NCI-H2081 (cell line): ENCODE measurements at places on chromosomes 2 and 18.

DNA sequence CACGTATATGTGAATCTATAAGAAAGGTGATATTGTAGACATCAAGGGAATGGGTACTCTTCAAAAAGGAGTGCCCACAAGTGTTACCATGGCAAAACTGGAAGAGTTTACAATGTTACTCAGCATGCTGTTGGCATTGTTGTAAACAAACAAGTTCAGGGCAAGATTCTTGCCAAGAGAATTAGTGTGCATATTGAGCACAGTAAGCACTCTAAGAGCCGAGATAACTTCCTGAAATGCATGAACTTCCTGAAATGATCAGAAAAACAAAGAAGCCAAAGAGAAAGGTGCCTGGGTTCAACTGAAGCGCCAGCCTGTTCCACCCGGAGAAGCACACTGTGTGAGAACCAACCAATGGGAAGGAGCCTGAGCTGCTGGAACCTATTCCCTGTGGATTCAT lies 101.0 kb downstream of the HS6ST1 start:
- DNase-seq: no peak

DNA sequence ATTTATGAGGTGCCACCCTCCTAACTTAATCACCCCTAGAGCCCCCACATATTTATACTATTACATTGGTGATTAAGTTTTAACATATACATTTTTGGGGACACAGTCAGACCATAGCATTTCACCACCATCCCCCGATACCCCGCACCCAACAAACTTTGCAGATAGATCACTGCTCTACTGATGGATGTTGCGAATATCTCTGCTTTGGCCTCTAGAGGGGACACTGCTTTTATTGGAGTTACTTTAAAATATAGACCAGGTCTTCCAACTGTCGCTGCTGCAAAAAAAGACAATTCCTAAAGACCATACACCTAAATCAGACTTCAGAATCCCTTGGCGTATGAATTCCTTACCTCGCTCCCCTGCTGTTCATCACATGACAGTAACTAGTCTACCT lies 115.8 kb upstream of the FSHR start:
- DNase-seq: no peak

DNA sequence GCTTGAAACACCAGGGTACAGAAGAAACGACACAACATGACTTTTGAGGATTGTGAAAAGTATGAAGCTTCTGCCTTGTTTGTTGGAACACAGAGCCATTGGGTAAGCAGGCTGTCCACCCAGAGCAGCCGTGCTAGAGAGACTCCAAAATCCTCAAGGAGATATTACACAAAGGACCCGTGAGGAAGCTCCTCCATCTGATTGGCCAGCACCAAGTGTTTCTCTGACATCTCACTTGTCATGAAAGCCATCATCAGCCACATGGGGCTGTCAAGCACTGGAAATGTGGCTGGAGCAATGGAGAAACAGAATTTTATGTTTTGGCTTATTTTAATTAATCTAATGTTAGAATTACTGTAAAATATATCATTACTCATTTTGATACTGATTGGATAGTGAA lies 29.8 kb upstream of the LDAH start:
- DNase-seq: no peak

DNA sequence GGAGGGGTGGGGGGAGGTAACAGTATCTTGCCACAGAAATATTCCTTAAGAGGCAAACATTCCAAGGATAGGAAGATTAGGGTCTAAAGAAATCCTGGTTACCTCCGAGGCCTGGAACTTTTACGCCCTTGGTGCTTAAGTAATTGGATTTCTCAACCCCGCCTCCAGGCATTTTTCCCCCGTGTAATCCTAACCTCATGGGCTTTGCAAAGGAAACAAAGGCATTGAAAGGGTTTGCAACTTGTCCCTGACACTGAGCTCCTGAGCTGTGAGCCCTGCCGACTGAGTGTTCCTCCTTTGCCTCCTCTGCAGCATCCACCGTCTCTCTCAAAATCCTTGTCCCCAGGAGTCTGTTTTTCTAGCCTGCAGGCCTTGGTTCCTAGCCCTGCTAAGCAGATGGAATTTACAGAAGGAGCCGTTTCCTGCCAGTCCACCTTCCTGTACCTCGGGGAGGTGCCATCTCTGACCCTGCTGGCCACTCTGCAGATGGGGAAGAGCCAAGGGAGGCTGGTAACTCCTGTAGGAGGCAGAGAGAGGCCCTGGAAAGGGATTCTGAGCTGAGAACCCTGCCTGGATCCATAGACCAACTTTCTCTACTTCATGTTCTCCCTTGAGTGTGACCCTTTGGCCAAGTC lies 24.2 kb downstream of the TET3 start:
- DNase-seq: no peak

DNA sequence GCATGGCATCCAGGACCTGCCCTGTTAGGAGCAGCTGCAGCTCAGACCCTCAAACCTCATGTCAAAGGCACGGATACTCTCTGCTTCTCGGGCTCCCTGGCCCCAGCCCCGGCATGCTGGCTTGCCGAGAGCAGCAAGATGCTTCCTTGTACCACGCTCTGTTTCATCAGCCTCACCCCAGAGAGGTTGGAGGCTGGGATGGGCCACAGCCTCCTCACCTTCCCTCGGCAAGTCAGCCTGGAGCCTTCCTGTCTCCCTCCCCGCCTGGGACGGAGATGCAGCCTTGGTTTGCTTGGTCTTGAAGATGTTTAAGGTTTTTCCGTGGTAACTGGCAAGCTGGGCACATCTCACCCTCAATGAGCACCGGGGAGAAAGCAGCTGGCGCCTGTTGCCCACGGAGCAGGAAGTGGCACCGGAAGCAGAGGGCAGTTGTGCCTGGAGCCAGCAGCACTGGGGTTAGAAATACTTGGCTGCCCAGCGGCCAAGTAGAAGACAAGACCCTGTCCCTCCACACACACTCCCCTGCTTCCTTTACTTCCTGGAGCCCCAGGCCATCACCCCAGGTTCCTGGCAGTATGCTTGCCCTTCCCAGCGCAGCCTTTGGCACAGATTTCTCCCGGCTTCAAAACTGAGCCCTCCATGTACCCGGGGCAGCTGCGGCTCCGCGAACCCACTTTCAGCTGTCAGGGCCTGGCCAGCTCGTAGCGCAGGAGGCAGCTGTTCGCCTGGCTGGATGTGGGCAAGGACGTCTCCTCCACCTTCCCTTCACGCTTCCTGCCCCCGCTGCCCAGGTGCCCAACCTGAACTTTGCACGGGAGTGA lies 17.4 kb downstream of the FBLN7 start:
- no peak for DNase-seq

DNA sequence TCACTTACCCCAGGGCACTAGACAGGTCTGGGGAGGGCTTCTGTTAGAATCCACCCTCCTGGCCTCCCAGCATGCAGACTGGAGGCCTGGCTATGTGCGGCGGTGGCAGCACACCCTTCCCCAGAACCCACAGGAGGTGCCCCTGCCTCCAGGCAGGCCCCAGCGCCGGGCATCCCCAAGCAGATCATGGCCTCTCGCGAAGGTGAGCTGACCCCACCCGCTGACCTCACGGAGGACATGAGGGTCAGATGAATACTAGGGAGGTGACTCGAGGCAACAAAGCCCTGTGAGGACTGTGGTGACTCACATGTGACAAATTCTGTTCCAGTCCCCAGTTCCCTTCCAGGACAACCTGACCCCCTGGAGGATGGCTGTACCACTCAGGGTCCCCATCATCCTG lies 1.9 kb downstream of the MAB21L4 start:
- DNase-seq: no peak

DNA sequence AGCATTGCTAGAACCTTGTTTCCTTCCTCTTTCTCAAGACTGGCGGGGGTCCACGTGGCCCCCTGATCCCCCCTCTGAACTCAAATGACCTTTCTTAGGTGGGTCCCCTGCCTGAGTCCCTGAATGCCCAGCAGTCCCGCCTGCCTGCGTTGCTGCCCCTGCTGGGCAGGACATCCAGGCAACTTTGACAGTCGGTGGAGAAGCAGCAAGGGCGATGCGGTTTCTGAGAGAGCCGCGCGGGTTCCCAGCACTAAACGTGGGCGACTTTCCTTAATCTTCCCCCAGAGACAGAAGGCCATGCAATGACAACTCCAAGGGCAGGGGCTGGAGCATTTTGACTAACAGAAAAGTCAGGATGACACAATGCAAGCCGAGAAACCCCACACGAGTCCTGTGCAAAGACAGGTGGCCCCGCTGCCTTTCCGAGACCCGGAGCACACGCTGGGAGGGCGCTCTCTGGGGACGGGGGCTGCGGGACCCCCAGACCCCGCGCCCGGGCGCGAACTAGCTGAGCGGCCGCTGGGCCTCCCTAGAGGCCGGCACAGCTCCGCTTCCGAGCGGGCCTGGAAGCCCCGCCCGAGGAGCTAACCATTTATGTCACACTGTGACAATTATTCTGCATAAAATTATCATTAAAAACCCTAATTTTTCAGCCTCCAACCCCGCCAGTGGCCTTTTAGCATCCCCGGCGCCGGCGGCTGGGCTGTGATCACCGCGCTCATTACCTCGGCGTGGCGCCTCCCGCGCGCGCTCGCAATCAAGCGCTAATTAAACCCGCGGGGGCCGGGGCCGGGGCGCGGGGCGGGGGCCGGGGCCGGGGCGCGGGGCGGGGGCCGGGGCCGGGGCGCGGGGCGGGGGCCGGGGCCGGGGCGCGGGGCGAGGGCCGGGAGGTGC lies 27.4 kb downstream of the ASB18 start:
- DNase-seq: no peak

DNA sequence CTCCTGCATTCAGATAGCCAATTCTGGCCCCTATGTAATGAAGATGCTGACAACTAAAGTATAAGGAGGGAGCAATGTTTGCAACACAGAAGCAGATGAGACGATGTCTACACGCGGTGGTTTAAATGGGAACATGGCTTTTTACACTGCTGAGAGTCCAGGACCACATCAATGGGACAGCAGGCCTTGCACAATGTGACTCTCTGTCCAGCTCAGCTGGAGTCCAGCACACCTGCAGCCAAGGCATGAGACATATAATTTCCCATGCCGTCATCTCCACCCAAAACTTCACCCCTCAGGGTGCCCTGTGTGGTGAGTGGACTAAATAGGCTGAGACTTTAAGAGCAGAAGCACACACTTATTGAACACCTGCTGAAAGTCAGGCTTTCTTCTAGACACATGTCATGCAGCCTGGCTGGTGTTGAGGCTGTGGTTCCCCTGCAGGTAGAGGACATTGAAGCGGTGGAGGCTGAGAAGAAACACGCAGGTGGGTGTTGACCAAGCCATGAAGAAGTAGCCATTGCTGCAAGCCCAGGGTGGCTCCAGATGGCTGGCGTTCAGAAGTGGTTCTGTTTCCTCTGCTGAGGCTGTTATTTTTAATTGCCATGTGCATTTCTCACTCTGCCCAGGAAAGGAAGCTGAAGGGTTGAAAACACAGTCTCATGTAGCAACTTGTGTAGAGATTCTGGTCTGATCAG lies 345.6 kb downstream of the MYCN start:
- no peak for DNase-seq

DNA sequence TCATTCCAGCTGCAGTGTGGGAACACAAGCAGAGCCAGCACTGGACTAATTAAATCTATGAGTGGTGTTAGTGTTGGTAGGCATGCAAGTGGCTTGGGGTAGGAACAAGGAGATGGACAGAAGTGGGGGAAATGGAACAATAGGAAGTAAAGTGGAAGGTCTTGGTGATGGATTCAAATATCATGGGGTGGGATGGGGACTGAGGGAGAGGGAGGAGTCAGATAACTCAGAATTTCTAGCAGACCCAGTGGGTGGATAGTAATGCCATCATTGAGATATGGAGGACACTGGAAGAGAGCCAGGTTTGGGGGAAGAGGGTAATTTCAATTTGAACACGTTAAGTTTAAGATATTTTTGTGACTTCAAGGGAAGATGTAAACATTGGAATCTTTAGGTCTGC lies 2.9 kb upstream of the LNPK start:
- no peak for DNase-seq

GRCh38 chr2:141399270-141399669 lies 731.5 kb downstream of the LRP1B start:
- no peak for DNase-seq

DNA sequence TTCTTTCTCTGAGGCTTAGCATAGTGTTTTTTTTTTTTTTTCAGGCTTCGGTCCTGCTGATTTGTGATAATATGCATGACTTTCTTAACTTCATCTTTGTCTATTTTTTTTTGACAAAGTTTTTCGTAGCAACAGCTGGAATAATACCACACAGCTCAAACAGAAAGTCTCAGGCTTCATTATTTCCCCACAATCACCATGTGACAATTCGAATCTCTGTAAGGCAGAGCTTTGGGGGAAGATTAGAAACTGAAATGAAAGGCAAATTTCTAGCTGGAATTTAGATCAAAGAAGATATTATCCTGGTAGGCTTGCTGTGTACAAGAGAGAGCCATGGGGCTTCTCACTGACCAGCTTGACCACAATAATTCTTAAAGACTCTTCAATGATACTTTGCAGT lies 12.2 kb upstream of the CD28 start:
- no peak for DNase-seq

GRCh38 chr2:182611009-182611408 lies 105.0 kb upstream of the DNAJC10 start:
- DNase-seq: no peak

DNA sequence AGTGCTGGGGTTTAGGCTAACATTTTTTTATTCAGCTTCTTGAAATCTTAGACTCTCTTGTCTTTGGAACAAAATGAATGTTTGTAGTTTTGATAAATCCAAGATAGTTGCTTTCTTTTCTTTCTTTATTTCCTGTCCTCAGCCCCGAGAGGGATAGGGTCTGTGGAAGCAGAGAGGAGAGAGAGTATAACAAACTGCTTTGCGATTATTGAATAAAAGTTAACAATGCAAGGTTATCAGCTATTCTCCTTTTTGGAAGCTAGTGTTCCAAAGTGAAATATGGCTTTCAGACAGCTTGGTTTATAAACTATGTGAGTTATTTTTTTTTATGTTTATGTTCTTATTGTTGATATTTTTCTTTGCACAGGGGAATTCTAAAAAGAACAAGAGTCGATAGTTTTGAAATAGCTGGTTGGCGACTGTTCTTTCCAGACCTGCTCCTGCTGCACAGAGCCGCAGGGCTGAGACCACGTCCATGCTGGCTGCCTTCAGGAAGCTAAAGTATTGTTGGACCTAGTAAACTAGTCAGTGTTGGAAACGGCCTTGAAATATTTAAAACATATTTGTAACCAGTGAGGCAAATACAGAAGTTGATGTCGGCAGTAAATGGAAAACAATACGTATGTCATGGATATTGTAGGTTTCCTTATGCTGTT lies 15.5 kb upstream of the STON1 start:
- DNase-seq: no peak

DNA sequence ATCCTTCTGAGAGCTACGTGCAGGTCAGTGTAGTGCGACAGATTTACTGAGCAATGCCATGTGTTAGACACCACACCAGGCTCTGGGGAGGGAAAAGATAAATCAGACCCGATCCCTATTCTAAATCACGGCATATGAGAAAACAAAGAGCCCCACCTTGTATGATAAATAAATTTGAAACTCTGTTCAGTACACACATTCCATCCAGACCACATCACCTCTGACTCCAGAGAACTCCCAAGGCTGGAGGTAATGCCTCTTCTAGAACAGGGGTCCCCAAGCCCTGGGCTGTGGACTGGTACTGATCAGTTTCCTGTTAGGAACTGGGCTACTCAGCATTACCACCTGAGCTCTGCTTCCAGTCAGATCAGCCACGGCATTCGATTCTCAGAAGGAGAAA lies 77.3 kb downstream of the QPCT start:
- DNase-seq: no peak
